ENCODE measurements at places on chromosomes 2 and 18. TPM values are rescaled to one million over a fixed set of nuclear protein-coding genes. Genes with fewer than 3 reads are reported as not detected.

Gene STPG4
- not detected for total RNA-seq

Gene MAP3K19
- total RNA-seq: not detected

Gene COLEC11
- total RNA-seq: 0.40 TPM

Gene MRPS9
- total RNA-seq: 30.6 TPM

Gene NLRC4
- total RNA-seq: not detected

Gene CSRNP3
- total RNA-seq: not detected

Gene ACTG2
- not detected for total RNA-seq

Gene DSG3
- total RNA-seq: not detected

Gene OSR1
- total RNA-seq: 5.8 TPM

Gene CHAC2
- 14.9 TPM for total RNA-seq

Gene AQP12A
- not detected for total RNA-seq

Gene PREPL
- total RNA-seq: 25.5 TPM

Gene ALK
- not detected for total RNA-seq

Gene RTKN
- total RNA-seq: 28.0 TPM

Gene NTSR2
- total RNA-seq: not detected

Gene FEV
- total RNA-seq: not detected

Gene MEP1B
- total RNA-seq: not detected

Gene SNTG2
- total RNA-seq: not detected

Gene SIX3
- total RNA-seq: 1.6 TPM

Gene CXCR4
- total RNA-seq: 0.85 TPM

Gene PFN4
- 1.0 TPM for total RNA-seq

Gene MSTN
- total RNA-seq: not detected

Gene TMEM127
- 47.3 TPM for total RNA-seq

Gene CCL20
- total RNA-seq: 5.9 TPM

Gene ALLC
- not detected for total RNA-seq

Gene SLC16A14
- 0.99 TPM for total RNA-seq

Gene TEX44
- not detected for total RNA-seq

Gene ACMSD
- total RNA-seq: not detected

Gene EVX2
- total RNA-seq: not detected

Gene ANKRD62
- total RNA-seq: not detected

Gene LONRF2
- total RNA-seq: 3.0 TPM

Gene L3MBTL4
- not detected for total RNA-seq

Gene CDK15
- total RNA-seq: not detected

Gene LRATD1
- total RNA-seq: 0.07 TPM

Gene MAL
- not detected for total RNA-seq

Gene BMP10
- not detected for total RNA-seq

Gene UGT1A4
- not detected for total RNA-seq

Gene CAPN14
- total RNA-seq: not detected

Gene VPS4B
- 23.6 TPM for total RNA-seq

Gene EHD3
- 8.3 TPM for total RNA-seq

Gene NEB
- total RNA-seq: 0.11 TPM

Gene TRIM54
- 0.73 TPM for total RNA-seq

Gene KIF5C
- 0.32 TPM for total RNA-seq

Gene KLHL14
- not detected for total RNA-seq

Gene CNNM3
- 13.8 TPM for total RNA-seq

Gene CENPA
- total RNA-seq: 46.7 TPM

Gene PCARE
- total RNA-seq: not detected

Gene PASK
- 8.2 TPM for total RNA-seq

All from A549 treated with ZK216348 at 1 μM for 4 hours (cell line).